ENCODE measurements at places on chromosomes 5 and 9. TPM values are rescaled to one million over a fixed set of nuclear protein-coding genes. Genes with fewer than 3 reads are reported as not detected.

GRCh38 chr5:35538198-35538931 is 79.3 kb upstream of the SPEF2 start:
- DNase-seq: no peak

GRCh38 chr5:154302161-154302560 is 111.6 kb downstream of the GALNT10 start:
- DNase-seq: no peak

- no peak for DNase-seq
Observed at GRCh38 chr9:74639112-74639511, 142.0 kb downstream of the RORB start.

- DNase-seq: no peak
Observed at GRCh38 chr5:56616454-56617160, 198.7 kb upstream of the MAP3K1 start.

DNA sequence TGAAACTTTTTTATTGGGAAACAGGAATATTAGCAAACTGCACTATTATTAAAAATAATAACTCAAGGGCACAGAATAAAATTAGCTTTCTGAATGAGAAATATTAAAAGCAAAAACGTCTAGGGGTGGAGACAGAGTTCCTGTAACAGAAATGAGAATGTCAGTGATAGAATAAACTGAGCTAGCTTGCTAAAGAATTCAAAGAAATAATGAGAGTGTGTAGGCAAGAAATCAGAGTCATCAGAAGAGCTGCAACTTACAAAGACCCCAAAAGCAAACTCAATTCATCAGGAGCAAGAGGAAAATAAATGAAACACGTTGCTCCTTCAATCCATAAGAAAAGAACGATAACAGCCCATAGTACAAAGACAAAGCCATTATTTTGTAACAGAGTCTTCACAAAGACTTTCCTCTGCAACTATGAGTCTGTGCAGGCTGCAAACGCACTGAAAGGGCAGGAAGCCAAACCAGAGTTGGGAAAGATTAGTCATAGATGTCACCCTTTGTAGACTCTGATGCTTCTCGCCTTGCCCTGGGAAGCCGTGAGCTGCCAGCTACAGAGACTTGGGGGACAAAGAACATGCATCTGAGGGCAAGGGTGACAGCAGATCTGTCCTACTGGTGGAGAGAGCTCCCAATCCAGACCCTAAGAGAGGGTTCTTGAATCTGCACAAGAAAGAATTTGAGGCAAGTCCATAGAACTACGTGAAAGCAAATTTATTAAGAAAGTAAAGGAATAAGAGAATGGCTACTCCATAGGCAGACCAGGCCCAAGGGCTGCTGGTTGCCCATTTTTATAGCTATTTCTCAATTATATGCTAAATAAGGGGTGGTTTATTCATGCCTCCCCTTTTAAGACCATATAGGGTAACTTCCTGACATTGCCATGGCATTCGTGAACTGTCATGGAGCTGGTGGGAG is 40.8 kb downstream of the SHC3 start:
- DNase-seq: no peak

DNA sequence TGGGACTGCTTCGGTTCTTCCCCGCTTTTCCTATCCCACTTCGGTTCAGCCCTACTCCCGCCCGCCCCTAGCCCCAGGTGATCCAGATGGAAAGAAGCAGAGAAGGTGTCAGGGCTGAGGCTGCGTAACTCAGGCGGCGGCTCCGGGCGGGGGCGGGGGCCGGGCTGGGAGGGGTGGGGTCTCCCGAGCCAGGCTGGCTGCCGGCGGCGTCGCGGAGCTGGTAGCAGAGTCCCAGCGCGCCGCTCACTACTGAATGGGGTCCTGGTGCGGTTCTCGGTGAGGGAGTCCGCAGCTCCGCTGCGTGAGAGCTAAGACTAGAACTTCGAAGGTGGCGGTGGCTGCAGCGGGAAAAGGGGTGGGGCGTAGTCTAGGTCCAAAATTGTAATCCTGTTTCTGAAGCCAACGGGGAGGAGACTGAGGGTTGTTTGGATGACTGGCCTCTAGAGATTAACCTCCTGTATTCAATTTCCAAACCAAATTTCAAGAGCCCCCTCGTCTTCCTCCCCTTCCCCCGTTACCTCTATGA is 1.4 kb downstream of the PRR16 start:
- DNase-seq: peak; percentile 73

DNA sequence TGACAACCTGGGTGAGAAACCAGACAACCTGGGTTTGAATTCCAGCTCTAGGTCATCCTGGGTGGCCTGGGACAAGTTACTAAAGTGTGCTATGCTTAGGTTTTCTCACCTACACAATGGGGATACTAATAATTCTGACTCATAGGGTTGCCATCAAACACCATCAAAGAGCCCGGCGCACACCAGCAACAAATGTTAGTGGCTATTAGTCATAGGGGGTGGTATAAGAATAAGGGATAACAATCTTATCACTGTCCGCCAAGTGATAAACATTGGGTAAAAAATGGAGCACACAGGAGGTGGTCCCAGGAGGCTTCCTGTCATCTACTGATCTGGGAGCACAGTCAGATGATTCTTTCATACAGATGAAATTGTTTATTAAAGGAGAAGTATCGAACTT is 61.4 kb upstream of the AFAP1L1 start:
- no peak for DNase-seq

GRCh38 chr5:160469156-160470144 is 47.8 kb downstream of the PTTG1 start:
- no peak for DNase-seq

DNA sequence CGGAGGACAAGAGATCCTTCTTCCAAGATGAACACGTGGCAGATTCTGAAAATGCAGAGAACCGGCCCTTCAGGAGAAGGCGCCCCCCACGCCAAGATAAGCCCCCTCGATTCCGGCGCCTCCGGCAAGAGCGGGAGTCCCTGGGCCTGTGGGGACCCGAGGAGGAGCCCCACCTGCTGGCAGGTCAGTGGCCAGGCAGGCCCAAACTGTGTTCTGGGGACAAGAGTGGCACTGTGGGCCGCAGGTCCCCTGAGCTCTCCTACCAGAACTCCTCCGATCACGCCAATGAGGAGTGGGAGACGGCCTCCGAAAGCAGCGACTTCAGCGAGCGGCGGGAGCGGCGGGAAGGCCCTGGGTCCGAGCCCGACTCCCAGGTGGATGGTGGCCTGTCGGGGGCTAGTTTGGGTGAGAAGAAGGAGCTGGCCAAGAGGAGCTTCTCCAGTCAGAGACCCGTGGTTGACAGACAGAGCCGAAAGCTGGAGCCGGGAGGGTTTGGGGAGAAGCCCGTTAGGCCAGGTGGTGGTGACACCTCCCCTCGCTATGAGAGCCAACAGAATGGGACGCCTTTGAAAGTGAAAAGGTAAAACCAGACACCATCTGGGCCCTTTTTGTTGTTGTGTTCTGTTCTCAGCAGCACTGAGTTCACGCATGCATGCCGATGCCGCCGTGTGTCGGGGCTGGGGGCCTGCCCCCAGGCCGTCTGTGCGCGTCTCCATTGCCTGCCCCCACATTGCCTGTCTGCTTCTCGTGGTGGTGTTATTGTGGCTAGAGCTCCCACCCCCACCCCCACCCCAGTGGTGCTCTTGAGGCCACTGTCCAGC is 26.6 kb upstream of the POMT1 start:
- DNase-seq: peak; percentile 25

DNA sequence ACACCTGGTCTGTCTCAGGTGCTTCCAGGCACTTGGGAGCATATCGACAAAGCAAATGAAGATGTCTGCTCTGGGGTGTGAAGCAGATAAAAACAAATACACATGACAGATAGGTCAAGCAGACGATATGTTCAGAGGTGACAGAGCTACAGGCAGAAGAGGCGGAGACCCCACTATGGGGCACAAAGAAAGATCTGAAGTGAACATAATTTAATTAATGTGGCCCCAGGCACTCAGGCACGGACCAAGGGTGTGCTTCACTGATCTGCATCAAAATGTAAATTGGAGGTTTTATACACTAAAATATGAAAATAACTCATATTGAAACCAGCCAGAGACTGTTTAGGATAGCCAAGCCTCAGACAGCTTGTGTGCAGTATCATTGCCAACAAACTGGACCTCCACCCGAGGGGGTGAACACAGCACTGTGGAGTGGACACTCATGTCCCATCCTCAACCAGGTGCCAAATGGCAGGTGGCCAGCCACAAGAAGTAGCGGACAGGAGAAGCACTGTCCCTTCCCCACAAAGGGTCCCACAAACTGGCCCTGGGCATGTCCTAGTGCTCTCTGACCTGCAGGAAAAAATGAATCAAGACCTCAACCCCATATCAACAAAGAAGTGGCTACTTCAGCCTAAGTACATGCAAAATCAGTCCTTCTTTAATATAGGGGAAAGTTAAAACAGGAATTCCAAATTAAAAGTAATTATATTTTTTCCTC is 29.2 kb downstream of the ROR2 start:
- DNase-seq: no peak

DNA sequence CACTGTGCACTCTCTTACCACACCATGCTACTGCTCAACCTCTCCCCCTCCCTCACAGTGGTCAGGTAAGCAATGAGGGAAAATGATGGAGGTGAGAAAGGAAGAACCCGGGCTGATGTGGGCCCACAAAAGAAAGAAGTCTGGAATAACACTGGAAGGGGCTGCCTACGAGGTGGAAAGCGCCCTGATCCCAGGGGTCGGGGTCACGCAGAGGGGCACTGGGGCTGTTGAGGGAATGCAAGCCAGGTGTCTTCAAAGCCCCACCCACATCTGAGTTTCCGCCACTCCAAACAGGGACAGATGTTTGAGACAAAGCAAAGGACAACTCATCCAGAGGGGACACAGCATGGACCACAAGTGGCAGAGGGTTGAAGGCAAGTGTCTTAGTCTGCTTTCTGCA is 4.2 kb downstream of the TNIP1 start:
- DNase-seq: no peak

DNA sequence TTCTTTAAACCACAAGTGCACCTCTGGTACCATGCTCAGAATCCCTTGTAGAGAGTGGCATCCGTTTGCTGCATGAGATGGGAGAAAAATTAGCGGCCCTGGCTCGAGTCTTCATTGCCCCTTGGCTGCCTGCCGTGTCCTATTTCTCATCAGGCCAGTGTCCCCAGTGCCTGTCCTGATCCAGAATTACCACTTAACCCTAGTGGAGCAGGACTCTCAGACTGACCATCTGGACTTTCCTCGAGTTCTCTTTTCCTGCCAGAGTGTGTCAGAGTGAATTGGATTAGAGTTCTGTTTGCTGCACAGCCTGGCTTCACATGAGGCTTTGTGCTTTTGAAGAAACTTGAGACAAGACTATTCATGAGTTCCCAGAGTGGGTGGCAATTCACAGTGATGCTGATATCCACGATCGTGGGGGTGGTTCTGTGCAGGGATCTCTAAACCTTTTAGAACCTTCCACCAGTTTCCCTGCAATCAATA is 92.6 kb downstream of the C9orf152 start:
- DNase-seq: no peak

GRCh38 chr9:112121633-112122032 is 53.5 kb downstream of the SUSD1 start:
- DNase-seq: no peak

Gene ANKRD33B
- total RNA-seq: 3.5 TPM

Gene SLC1A3
- total RNA-seq: 8.5 TPM

Gene RLN1
- total RNA-seq: 1.5 TPM

Gene SMIM33
- not detected for total RNA-seq

Gene PALM2AKAP2
- total RNA-seq: 3.9 TPM

Gene CHSY3
- total RNA-seq: 0.30 TPM

Gene FNBP1
- 34.9 TPM for total RNA-seq

All from neural progenitor cell (in vitro differentiated cells).